Dermis blood vessel endothelial cell (primary cell): ENCODE measurements at places on chromosomes 1 and 21.
A peak's percentile ranks its signal among the peaks of the same experiment; 100 is the strongest.

- DNase-seq: no peak
Observed at GRCh38 chr1:7589774-7590425, 181.2 kb upstream of the VAMP3 start.

DNA sequence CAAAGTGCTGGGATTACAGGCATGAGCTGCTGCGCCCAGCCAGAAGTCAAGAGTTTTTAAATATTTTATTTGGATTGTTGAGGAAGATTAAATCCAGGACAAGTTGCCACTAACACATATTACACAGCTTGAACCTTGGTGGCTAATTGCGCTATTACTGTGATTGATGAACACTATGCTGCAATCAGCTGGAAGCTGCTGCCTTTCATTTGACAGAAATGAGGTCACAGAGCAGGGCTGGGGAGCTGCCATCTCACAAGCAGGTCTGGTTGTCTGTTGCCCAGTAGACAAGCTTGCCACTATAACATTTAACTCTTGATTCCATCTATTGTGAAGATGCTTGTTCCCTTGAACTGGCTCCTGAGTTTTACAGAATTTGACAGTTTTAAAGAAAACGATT is 37.4 kb upstream of the NRDC start:
- DNase-seq: no peak

DNA sequence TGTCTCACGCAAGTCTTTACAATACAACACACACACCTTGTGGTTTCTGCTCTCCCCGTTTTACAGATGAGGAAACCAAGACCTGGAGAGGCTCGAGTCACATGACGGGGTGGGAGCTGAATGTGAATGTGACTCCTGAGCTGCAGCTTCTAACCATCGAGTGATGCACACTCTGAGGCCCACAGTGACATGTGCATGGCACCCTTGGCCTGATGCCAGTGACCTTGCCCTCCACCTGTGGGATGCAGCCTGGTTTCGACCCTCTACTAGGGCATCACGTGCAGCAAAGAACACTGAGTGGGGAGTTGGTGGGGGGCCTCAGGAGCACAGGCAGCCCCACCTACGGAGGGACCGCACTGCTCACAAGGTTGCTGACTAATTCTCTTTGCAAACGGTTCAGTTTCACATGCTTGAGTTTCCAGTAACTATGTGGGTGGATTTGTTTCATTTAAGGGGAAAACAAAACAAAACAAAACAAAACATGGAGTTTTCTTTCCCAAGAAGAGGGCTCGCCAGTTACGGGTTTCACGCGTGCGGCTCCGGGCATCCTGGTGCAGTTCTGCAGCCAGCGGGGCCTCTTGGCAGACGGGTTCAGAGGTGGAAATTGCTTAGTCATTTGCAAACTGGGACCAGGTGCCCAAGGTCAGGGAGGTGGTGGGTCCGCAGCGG is 22.9 kb downstream of the SPSB1 start:
- DNase-seq: peak; percentile 57

- no peak for DNase-seq
Observed at GRCh38 chr1:160874935-160875334, 10.0 kb downstream of the ITLN1 start.

DNA sequence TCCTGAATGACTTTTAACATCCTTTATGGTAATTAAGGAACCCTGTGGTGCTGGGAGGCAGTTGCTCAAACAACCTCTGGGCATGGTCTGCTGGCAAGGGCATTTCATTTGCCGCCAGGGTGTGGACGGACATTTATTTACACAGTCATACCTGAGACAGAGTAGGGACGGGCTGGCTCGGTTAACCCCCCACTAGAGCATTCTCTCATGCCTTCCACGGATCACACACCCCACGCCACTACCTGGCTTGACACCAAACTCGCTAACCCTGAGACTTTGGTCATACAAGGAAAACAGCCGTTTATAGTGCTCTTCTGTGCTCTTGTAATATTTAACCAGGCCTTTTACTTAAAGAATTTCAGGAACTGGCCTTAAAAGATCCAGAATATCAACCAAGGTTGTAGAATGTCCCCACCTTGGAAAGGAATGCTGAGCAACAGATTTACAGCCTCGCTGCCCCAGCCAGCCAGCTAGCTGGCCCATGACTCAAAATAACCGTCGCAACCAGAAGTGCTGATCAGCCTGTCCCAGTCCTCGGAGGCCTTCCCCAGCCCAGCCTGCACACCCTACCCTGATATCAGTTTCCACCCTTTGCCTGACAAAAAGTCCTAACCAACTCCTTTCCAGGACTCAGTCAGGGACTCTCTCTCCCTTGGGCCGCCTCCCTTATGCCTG is 6.5 kb upstream of the PDXK start:
- DNase-seq: no peak
